ENCODE measurements at places on chromosomes 5 and 9. TPM values are rescaled to one million over a fixed set of nuclear protein-coding genes. Genes with fewer than 3 reads are reported as not detected.

The SLC6A18 gene
- not detected for total RNA-seq

The F2R gene
- 91.6 TPM for total RNA-seq

The PROB1 gene
- total RNA-seq, result 1.5 TPM

The CBY3 gene
- not detected for total RNA-seq

The ATG12 gene
- 52.3 TPM for total RNA-seq

The RFESD gene
- 2.2 TPM for total RNA-seq

The IFNB1 gene
- not detected for total RNA-seq

The FAXDC2 gene
- 3.1 TPM for total RNA-seq

The SETD9 gene
- 19.7 TPM for total RNA-seq

The PRRX2 gene
- total RNA-seq, result 14.9 TPM

The CD14 gene
- 0.17 TPM for total RNA-seq

The FAM151B gene
- total RNA-seq, result 3.1 TPM

The NUTM2F gene
- not detected for total RNA-seq

The IRX2 gene
- 2.2 TPM for total RNA-seq

The RUSC2 gene
- 16.5 TPM for total RNA-seq

The OTULINL gene
- total RNA-seq, result 1.0 TPM

The PCDHGA3 gene
- total RNA-seq, result 0.34 TPM

The KCNT1 gene
- not detected for total RNA-seq

The LSM11 gene
- 2.2 TPM for total RNA-seq

The EGR1 gene
- 17.3 TPM for total RNA-seq

The DPH7 gene
- 27.7 TPM for total RNA-seq

The PLPPR1 gene
- not detected for total RNA-seq

The CEL gene
- 0.17 TPM for total RNA-seq

The DCP2 gene
- total RNA-seq, result 11.1 TPM

The PCDHAC2 gene
- total RNA-seq, result not detected

The DIAPH1 gene
- 32.7 TPM for total RNA-seq

The INSL6 gene
- not detected for total RNA-seq

The ENC1 gene
- 22.4 TPM for total RNA-seq

The RGS14 gene
- 5.1 TPM for total RNA-seq

The IRGM gene
- not detected for total RNA-seq

All from bronchus fibroblast of lung (primary cell).